ENCODE measurements at places on chromosomes 12 and 14. TPM values are rescaled to one million over a fixed set of nuclear protein-coding genes. Genes with fewer than 3 reads are reported as not detected.

DNM1L gene
- total RNA-seq = 84.6 TPM

NINJ2 gene
- not detected for total RNA-seq

PTPRR gene
- 1.2 TPM for total RNA-seq

HSPA2 gene
- 67.6 TPM for total RNA-seq

CDK4 gene
- 140 TPM for total RNA-seq

TMED10 gene
- 189 TPM for total RNA-seq

HCAR2 gene
- total RNA-seq = 3.4 TPM

NXPH4 gene
- 1.3 TPM for total RNA-seq

HOXC4 gene
- 0.21 TPM for total RNA-seq

KRT72 gene
- 0.21 TPM for total RNA-seq

RNF34 gene
- total RNA-seq = 51.8 TPM

PIK3C2G gene
- 3.6 TPM for total RNA-seq

NPFF gene
- not detected for total RNA-seq

ANG gene
- total RNA-seq = 4.3 TPM

ARHGEF25 gene
- total RNA-seq = 18.6 TPM

ZNF891 gene
- total RNA-seq = 3.6 TPM

RNF212B gene
- total RNA-seq = not detected

P2RX7 gene
- 2.3 TPM for total RNA-seq

BICDL1 gene
- 4.0 TPM for total RNA-seq

PPP4R3A gene
- 108 TPM for total RNA-seq

OR4K1 gene
- total RNA-seq = not detected

RTN1 gene
- total RNA-seq = 5.9 TPM

CCDC38 gene
- total RNA-seq = not detected

PRKAB1 gene
- 41.1 TPM for total RNA-seq

RNASE4 gene
- total RNA-seq = 21.0 TPM

CATSPERB gene
- total RNA-seq = 5.7 TPM

MYH6 gene
- 3.3 TPM for total RNA-seq

OVCH1 gene
- total RNA-seq = 0.10 TPM

KCNH3 gene
- total RNA-seq = 2.3 TPM

JKAMP gene
- total RNA-seq = 77.8 TPM

CLEC12A gene
- total RNA-seq = not detected

PTPN11 gene
- total RNA-seq = 93.4 TPM

BIN2 gene
- total RNA-seq = 3.8 TPM

IFNG-AS1 gene
- 3.3 TPM for total RNA-seq

KRT77 gene
- 0.10 TPM for total RNA-seq

MIP gene
- total RNA-seq = not detected

DPY19L2 gene
- total RNA-seq = 19.1 TPM

LTB4R gene
- total RNA-seq = 8.8 TPM

RNASE11 gene
- not detected for total RNA-seq

RTL1 gene
- 46.9 TPM for total RNA-seq

Data from tongue (tissue), 3 donors.